ENCODE measurements at places on chromosomes 6 and 20.

DNA sequence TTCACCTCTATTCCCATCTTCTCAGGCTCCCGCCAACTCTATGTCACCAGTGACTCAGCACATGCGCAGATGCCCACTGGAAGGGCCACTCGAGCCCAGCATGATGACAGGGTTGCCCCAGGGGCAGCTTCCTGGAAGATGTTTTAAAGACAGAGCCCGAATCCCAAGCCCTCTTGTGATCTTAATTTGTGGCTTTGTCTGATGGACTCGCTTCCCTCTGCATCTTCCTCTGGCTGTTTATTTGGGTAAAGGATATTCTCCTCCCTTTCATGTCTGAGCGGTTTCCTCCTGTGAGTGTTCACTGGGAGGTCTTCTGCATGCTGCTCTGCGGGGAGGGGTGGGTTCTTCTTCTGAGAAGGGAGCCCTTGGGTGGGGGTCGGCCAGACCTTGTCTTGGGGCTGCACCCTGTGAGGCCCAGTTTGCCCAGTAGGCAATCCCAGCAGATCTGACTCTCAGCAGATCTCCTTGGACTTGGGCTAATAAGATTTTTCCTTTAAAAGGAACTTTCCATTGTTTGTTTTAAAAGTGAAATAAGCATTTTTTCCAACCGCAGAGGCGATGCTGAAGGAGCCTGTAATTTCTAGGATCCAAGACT lies 401.0 kb downstream of the CDC5L start:
- DNase-seq = no peak

GRCh38 chr6:167125410-167125809 lies 2.5 kb downstream of the CCR6 start:
- DNase-seq = no peak

DNA sequence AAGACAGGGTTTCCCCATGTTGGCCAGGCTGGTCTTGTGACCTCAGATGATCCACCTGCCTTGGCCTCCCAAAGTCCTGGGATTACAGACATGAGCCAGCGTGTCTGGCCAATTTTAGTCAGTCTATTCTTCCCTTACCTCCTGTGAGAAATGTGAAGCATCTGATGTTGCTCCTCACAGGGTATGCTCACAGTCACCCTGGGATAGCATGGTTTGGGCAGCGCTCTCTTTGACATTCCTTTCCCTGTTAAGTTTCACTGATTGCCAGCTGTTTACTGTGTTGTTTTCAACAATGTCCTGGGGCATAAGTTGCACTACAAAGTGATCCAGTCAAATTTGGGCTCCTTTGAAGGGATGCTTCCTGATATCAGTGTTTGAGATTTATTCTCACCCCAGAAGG lies 13.1 kb downstream of the CDC5L start:
- DNase-seq = no peak

GRCh38 chr6:53300656-53301551 lies 47.8 kb downstream of the ELOVL5 start:
- DNase-seq = peak; percentile 46

DNA sequence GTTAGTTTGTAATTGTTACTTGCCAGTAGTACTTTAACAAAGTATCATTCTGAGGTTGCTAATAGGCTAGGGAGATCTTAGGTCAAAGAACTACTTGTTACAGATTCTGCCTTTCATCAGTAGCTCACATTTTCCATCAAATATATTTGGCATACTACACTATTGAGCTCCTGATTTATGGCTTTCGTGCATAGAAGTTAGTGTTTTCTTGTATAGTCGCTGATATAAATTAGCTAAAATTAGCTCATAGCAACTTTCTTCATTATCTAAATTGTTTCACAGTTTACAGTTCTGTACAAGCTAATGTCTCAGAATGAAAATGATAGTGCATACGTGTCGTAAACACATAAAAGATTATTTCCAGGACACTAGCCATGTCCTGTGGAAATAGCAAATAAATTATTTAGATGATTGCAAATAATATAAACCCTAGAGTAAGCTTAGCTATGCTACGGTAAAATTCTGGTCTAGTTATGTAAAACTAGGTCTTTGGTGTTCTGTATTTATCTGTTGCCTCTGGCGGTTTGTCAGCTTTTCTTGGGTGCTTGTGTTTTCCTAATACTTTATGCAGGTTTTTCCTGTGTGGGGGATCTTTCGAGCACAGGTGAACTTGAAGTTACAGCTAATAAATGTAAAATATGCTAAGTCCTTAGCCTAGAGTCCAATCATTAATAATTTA lies 15.1 kb downstream of the PDE7B start:
- DNase-seq = no peak

GRCh38 chr20:5831539-5832237 lies 81.5 kb downstream of the SHLD1 start:
- DNase-seq = no peak

- DNase-seq = no peak
Observed at GRCh38 chr6:4322846-4323309, 187.5 kb upstream of the ECI2 start.

- no peak for DNase-seq
Observed at GRCh38 chr6:36034441-36034840, 6.8 kb downstream of the MAPK14 start.

GRCh38 chr20:10799735-10800134 lies 125.9 kb upstream of the JAG1 start:
- no peak for DNase-seq

GRCh38 chr20:24160563-24161281 lies 172.1 kb upstream of the GGTLC1 start:
- DNase-seq = peak; percentile 94

DNA sequence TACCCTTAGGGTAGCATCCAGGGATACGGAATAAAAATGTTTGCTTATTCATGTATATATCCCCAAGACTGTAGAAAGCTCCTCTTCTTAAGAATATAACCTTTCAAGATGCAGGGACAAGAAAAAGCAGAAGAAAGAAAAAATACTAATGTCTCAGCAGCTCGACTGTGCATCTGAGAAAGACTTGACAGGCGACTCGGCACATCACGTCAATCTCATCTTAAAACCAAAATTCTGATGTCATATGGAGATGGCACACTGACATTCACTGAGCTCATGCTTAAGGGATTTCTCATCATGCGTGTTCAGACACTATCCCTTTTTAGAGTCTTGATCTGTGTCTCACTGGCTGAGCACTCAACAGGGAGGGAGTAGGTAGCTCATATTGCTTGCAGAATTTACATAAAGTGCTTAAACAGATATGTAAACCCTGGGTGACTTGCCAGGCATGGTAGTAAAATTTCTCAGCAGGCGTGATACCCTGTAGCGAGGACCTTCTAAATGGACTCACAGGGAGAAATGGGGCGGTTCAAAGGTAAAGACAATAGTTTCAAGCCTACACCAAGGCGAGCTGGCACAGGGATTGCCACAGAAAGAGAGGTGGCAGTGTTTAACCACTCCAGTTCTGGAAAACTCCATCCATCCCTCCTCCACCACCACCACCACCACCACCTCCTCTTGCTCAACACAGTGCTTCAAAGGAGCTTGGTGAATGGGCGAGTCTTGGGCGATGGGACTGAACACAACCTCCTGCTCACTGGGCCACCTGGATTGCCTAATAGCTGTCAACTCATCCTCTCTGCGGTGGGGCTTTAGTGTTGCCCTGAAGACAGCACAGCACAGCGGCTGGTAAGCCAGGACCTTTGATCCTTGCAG lies 330.5 kb downstream of the TFAP2A start:
- DNase-seq = no peak

DNA sequence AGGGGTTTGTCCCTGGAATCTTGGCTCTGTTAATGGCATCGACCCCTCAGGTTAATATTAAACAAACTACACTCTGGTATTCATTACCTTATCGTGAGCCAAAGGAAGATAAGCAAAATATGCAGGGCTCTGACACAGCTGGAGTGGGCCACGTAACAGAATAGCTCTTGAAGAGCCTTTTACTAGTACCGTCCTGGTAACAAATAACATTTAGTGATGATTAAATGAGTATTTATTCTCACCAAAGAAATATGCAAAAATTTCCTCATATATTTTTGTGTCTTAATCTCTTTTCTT lies 20.1 kb upstream of the UTRN start:
- no peak for DNase-seq

GRCh38 chr20:20872428-20872827 lies 160.0 kb upstream of the RALGAPA2 start:
- no peak for DNase-seq

DNA sequence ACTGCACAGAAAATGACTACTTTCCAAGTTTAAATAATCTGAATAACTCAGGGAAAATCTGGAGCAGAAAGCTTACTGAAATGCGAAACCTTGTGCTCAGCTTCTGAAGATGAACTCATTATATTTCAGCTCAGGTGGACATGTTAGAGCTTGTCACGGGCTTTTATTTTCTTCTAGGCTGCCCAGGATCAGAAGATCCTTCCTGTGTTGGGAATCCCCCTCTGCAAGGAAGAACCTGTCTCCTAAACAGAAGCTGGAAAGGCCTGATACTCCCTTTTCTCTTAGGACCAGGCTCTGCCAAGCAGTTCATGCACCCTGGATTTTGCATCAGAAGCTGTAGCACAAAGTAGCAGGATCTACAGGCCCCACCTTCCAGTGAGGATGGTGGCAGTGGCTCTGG lies 5.1 kb upstream of the SLC2A12 start:
- DNase-seq = no peak

DNA sequence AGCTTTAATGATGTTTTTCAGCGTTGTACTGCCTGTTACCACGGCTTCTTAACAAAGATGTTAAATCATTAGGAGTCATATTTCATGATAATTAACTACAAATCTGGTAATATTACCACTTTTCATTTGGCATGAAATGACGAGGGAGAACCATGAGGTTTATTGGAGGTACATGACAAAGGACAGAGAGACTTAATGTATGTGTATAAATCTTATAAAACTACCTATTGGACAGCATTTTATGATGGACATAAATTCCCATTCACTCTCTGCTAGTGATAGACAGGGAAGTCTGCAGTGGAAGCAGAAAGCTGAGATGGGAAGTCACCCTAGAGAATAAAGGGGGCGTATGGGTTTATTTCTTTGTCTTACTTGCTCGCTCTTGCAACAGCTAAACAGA lies 949.9 kb upstream of the FLRT3 start:
- DNase-seq = no peak

DNA sequence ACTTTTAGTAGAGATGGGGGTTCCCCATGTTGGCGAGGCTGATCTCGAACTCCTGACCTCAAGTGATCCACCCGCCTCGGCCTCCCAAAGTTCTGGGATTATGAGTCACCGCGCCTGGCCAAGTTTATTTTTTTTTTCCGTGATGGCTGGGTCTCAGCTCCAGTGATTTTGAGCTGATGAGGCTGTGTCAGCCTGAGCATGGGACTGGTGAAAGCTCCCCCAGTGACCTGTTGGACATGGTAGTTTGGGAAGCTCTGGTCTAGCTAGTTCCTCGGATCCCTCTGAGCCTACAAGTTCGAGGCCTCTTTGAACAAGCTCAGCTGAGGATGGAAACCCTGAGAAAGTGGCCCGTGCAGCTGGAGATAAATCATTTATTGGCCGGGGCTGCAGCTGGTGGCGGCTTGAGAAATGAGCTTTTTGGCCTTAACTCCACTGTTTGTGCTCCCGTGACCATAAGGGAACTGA lies 126.8 kb downstream of the SNX5 start:
- DNase-seq = no peak

DNA sequence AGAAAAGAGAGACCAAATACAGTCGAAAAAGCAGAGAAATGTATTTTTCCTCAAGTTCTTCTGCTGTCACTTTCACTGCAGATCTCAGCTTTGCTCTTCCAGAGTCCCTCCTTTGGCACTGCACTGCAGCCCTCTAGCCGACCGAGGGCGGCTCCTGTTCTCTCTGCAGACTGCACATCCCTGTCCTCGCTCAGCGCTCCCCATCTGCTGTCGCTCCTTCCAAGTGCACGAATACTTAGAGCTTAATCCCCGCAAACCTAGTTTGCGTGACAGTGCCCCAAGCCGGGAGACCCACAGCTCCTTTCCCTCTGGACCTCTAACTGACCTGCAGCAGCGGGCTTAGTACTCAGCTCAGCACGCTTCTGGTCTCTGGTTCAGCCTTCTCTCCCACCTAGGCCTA lies 15.2 kb downstream of the RPP21 start:
- peak; percentile 73 for DNase-seq

- DNase-seq = no peak
Observed at GRCh38 chr20:7291323-7291943, 523.9 kb downstream of the BMP2 start.

DNA sequence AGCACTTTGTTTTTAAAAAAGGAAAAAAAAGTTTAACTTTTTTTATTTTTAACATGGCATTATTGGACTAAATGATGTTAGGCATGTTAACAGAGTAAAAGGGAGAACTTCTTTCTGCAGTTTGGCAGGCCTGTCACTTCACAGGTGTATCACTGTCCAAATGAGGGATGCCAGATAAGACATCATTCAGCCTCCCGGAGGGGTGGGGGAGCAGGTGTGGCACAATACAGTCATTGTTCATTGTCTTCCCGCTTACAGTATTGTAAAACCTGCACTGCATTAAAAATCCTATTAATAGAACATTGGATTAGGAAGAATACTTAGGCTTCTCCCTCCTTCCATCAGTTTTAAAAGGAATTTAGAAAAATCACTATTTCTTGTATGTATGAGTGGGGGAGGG lies 80.7 kb downstream of the CARMIL1 start:
- DNase-seq = no peak

GRCh38 chr6:92289831-92290230 lies 1129.5 kb downstream of the EPHA7 start:
- no peak for DNase-seq

DNA sequence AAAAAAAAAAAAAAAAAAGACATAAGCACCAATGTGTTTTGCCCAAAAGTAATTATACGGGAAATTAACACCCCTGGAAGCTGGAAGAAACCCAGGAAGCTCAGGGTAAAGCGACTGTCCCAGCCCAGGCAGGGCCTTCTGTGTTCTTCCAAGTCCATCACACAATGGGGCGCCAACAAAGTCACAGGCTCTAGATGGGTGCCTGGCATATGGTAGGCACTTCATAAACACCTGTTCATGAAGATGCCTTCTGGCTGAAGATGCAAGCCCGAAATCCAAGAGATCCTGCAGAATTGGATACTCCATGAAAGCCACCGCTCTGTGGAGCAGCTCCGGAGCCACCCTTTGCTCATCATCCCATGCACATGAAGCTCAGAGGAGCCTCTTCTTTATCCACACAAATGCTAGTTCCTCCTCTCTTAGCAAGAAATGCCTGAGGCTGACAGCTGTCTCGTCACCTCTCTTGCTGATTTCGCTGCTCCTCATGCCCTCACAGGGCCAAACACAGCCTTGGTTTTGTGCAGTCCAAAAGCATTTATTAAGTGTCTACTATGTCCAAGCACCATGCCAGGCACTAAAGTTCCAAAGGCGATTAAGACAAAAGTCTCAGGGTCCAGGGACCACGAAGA lies 76.6 kb downstream of the TRERF1 start:
- no peak for DNase-seq

Data from posterior cingulate gyrus (tissue), 11 donors.